ENCODE measurements at places on chromosomes 1 and 21.

- no peak for DNase-seq
These were observed 58.3 kb upstream of the GALNT2 start for GRCh38 chr1:230008721-230009120.

- no peak for DNase-seq
These were observed 40.3 kb downstream of the DIRAS3 start for GRCh38 chr1:68010090-68010489.

GRCh38 chr21:14499316-14499715, 46.8 kb downstream of the SAMSN1 start:
- DNase-seq, result no peak

DNA sequence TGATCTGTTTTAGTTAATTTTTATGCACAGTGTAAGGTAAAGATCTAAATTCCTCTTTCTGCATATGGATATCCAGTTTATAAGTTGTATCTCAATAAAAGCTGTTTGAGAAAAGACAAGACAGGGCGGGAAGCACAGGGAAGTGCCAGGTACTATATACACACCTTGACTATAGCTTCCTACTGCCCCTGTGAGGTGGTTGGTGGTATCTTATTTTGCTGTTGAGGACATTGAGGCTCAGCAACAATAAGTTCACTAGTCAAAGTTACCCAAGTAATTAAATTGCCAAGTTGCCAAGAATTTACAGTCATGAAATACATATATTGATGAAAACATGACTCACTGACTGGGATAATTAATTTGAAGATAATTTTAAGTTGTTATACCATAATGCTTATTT, 109.1 kb downstream of the CD247 start:
- DNase-seq, result no peak

All from tibial artery (tissue), 4 donors.